ENCODE measurements at places on chromosomes 12 and 14.
A peak's percentile ranks its signal among the peaks of the same experiment; 100 is the strongest.

- no peak for DNase-seq
Measured at GRCh38 chr12:15033641-15034040, 60.8 kb downstream of the PDE6H start.

- DNase-seq = no peak
Measured at GRCh38 chr12:43480591-43480990, 71.4 kb downstream of the ADAMTS20 start.

DNA sequence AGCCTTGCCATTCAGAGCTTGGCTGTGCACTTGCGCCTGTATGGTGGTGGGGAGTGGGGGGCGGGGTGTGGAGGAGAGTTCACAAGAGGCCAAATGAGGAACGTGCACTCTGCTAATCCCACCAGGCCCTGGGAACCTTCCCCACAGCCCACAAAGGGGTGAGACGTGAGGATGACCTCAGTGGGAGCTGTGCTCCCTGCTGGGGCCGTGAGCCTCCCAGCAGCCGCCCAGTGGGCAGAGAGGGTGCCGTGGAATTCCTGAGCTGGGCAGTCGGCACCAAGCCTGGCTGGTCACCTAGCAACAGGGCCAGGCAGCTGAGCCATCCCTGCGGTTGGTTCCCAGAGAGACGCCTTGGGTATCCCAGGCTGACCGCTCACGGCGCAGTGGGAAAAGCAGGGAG, 53.7 kb downstream of the CCNK start:
- DNase-seq = no peak

GRCh38 chr12:117236456-117237001, 46.3 kb upstream of the FBXO21 start:
- DNase-seq = peak; percentile 40

Measured in RWPE1 (cell line).